ENCODE measurements at places on chromosomes 5 and 9. TPM values are rescaled to one million over a fixed set of nuclear protein-coding genes. Genes with fewer than 3 reads are reported as not detected.
A peak's percentile ranks its signal among the peaks of the same experiment; 100 is the strongest.

DNA sequence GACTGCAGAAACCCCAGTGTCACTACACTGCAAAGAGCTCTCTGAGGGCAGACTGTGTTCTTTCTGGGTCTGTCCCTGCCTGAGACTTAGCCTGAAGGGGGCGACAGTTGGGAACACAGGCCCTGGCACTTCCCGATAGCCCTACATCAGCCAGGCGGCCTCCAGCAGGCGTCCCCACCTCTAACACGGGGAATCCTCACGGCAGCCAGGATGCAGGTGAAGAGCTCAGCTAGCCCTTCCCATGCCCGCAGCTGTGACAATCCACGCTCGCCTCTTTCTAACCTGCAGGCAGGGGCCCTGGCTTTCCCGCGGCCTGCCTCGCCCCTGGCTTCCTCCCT, 5.9 kb downstream of the MED22 start:
- no peak for DNase-seq

DNA sequence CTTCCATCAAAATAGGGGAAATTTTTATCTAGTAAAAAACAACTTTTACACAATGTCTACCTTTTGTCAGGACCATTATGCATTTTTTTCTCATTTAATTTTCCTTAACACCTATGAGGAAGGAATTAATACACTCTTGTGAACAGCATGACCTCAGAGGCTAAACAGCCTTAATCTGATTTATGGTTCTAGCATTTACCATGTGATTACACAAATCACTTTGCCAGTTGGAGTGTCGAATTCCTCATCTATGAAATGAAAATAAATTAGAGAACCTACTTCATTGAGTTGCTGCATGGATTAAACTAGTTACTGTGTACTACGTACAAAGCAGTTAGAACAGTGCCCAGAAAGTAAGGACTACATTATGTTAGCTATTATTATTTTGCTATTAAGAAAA, 187.7 kb upstream of the MPDZ start:
- no peak for DNase-seq

DNA sequence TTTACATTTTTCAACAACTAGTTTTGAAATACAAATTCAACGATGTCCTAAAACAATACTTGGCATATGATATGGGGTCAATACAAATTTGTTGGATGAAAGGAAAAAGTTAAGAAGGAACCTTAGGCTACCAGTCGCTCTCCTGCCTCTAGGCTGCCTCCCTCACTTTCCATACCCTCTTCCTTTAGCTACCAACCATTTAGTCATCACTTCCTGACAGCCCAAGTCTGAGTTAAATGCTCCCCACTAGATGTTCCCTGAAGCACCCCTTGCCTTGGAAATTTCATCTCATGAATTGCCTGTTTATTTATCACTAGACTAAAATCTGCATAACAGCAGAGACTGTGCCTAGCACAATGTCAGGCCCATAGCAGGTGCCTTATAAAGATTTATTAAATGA, 2.7 kb upstream of the LARS1 start:
- no peak for DNase-seq

- DNase-seq: peak; percentile 61
Observed at GRCh38 chr5:152288499-152288898, 116.6 kb downstream of the NMUR2 start.

DNA sequence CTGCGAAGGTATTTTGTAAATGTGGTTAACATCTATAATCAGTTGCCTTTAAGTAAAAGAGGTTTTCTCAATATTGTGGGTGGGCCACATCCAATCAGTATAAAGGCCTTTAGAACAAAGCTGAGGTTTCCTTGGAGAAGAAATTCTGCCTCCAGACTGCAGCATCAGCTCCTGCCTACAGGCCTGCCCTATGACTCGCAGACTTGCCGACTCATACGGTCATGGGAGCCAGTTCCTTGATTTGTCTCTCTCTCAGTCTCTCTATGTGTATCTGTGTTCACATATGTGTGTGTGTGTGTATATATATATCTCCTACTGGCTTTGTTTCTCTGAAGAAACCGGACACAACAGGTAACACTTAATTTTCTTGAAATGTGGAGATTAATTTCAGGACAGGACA, 45.3 kb downstream of the SLC36A1 start:
- peak; percentile 52 for DNase-seq

DNA sequence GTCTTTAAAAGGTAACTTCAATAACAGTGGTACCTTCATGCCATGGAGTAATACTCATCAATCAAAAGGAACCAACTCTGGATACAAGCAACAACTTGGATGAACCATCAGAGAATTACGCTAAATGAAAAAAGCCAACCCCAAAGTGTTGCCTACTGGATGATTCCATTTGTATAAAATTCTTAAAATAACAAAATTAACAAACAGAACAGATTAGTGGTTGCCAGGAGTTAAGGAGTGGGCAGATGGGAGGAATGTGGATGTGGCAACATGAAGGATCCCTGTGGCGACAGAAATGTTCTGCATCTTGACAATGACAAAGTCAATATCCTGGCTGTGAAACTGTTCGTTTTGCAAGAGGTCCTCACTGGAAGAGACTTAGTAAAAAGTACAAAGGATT, 50.5 kb downstream of the SPTLC1 start:
- no peak for DNase-seq

- no peak for DNase-seq
Observed at GRCh38 chr5:146836226-146836842, 42.2 kb downstream of the PPP2R2B start.

GRCh38 chr5:178487911-178488600, 102.1 kb downstream of the COL23A1 start:
- no peak for DNase-seq

- DNase-seq: no peak
Observed at GRCh38 chr5:53161876-53162275, 52.3 kb upstream of the MOCS2 start.

- DNase-seq: no peak
Observed at GRCh38 chr5:93800988-93801811, 59.8 kb upstream of the POU5F2 start.

- no peak for DNase-seq
Observed at GRCh38 chr9:3823842-3824475, 298.2 kb upstream of the RFX3 start.

- DNase-seq: no peak
Observed at GRCh38 chr5:157046041-157046440, 12.9 kb downstream of the HAVCR1 start.

GRCh38 chr9:107177857-107178256, 105.2 kb upstream of the RAD23B start:
- no peak for DNase-seq

DNA sequence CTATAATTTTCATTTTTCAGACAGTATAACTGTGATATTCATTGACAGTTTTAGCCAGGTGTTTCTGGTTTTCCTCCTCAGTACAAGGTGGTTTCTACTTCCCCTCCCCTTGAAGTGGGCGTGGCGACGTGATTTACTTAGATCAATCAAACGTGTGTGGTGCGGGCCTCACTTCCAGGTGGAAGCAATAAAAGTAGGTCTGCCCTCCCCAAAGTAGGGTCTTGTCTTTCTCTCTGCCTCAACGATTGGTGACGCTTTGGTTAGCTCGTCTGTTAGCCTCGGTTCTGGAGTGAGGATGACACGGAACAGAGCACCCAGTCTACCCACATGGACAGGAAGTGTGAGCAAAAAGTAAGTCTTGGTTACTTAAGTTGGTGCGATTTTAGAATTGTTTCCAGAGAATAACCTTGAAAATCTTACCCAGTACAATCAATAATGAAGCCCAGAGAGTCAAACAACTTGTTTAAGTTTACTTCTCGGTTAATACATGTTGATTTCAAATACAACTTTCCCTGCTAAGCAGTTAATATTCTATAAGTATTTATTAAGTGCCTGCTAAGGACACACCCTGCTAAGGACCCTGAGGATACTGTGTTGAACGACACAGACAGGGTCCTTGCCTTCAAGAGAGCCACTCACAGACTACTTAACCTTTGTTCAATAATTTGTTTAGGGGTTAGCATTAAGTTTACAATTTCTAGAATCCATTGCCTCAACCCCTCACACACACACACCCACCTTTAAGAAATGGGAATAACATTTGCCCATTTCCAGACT, 48.4 kb downstream of the COX7C start:
- DNase-seq: no peak

DNA sequence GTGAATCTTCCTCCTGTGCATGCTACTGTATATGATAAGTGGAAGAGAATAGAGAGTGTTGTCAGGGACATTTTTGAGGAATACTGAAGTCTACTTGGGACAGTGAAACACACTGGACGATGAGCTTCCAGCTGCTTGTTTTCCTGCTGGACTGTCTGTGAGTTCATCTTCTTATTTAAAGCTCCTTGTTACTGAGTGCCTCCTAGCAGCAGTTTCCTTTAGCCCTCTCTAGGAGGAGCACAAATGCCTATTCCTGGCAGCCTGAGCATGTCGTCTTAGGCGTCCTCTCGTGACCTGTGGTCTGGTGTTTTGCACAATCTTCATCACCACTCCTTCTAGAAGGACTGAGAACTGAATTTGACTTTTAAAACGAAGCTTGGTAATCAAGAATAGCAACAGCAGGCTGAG, 43.8 kb downstream of the ANKRD33B start:
- DNase-seq: peak; percentile 77

SH3GL2 gene
- 0.28 TPM for total RNA-seq

PCDHB5 gene
- total RNA-seq: 4.3 TPM

MOB3B gene
- total RNA-seq: 0.85 TPM

SPATA31D4 gene
- not detected for total RNA-seq

ARHGEF28 gene
- total RNA-seq: 2.9 TPM

SLC25A2 gene
- not detected for total RNA-seq
